ENCODE measurements at places on chromosomes 12 and 14.

GRCh38 chr12:89932954-89933353 lies 224.3 kb upstream of the ATP2B1 start:
- no peak for DNase-seq

DNA sequence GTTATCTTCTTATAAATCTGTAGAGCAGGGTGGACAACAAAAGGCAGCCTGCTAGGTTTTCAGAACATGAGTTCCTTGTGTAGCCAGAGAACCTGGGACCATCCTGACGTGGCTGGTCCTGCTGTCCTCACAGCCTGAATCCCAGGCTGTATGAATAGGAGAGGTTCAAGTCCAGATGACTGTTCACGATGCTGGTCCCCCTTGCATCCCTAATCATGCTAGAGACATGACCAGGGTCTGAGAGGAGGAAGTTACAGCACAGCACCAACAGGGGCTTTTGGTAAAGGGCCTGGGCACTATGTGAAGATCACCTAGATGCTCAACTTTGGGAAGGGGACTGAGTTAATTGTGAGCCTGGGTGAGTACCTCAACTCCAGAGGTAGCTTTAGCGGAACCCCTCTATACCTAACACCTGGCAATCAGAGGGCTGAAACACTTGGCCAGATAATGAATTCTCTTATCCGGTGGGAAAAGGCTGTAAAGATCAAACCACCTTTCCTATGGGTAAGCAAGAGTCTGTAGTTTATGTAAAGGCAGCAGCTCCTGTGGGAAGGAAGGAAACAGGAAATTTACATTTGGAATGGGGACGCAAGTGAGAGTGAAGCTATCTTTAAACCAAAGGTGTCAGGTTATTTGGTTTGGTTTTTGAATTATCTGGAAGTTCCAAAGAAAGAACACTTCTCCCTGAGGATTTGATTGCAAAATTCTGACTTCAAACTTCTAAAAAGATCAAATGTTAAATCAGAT lies 112.8 kb downstream of the DAD1 start:
- DNase-seq, result no peak

DNA sequence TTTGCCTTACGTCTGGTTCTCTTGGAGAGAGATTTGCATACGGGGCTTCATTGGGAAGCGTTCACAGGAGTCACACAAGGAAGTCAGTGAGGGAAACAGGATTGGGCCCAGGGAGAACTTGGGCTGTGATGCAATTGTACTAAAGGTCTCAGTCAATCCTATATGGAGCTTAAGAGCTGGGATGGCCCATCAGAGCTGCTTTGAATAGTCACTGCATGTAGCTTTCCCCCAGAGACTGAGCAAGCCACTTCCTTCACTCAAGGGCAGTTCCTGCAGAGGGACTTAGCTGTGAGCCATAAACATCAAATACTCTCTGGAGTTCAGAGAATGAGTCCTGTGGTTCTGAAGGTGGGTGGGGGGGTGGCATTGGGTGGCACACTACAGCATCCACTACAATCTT lies 605.4 kb downstream of the MED13L start:
- no peak for DNase-seq

- DNase-seq, result no peak
Observed at GRCh38 chr14:92470215-92470614, 43.4 kb upstream of the RIN3 start.

- DNase-seq, result peak; percentile 60
Observed at GRCh38 chr12:53701518-53702264, 25.6 kb downstream of the CALCOCO1 start.

DNA sequence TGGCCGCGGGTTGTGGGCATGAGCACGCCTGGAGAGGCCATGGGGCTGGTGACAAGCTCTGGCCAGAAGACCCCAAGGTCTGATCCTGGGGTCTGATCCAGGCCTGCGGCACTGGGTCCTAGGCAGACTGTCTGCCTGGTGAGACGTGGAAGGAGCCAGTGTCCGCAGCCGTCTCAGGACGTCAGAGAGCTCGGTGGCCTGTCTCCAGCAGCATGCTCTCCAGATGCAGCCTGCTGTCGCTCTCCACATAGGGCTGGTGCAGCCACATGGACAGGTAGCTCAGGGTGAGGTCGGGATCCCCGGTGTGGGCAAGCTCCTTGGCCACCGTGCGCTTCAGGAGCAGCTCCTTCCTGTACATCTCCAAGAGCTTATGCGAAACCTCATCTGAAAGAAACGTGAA lies 14.3 kb downstream of the CINP start:
- DNase-seq, result no peak

All from HCT116 (cell line).